T-helper 1 cell (primary cell): ENCODE measurements at places on chromosomes 1 and 21.

DNA sequence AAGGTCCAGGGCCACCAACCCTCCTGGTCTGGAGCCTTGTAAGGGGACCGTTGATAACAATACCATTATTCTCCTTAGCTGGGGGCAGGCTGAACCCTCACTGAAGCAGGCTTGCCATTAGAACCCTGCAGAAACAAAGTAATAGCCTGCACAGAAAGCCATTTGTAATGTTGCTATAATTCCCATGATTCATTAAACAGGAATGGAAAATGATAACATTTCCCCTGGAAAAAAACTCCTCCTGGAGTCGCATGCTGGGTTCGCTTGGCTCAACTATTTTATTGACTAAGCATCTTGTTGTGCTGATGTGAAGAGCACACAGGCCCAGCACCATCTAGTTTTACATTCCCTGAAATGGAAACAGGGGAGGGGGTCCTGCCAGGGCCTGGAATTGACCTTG, 155.6 kb upstream of the CSF3R start:
- DNase-seq, result no peak

DNA sequence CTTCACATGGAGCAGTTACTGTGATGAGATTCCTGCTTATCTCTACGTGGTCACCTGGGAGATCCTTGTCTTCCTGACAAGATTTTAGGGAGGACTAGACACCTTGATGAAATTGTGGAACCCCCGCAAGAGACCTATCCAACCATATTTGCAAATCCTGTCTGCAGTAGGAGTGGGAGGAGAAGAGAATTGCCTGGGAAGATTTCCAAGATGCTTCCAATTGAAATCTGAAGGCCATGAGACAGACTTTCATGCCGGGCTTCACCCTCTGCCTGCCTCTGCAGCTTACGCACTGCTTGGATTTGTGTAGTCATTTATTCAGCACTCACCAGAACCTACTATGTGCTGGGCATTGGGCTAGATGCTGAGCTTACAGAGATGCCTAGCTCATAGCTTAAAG, 106.6 kb downstream of the OMA1 start:
- no peak for DNase-seq

DNA sequence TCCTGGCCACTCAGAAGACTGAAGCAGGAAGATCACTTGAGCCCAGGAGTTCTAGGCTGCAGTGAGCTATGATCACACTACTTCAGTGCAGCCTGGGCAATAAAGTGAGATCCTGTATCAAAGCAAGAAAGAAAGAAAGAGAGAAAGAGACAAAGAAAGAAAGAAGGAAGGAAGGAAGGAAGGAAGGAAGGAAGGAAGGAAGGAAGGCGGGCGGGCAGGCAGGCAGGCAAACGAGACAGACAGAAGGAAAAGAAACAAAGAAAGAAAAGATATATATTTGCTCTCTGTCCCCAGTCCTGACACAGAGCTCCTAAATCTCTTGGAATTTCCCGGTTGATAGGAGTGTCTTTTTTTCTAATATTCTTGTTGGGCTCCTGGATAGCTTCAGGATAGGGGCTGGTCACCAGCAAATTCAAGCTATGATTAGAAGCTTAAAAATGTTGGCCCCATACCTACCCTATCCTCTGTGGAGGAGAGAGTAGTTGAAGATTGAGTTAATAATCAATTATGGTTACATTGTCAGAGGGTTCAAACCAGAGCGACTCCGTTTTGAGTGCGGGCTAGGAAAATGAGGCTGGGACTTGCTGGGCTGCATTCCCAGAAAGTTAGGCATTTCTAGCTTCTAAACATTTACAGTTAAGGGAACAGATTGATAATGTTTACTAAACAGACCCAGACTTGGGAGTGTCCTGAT, 3.3 kb upstream of the MIGA1 start:
- no peak for DNase-seq

DNA sequence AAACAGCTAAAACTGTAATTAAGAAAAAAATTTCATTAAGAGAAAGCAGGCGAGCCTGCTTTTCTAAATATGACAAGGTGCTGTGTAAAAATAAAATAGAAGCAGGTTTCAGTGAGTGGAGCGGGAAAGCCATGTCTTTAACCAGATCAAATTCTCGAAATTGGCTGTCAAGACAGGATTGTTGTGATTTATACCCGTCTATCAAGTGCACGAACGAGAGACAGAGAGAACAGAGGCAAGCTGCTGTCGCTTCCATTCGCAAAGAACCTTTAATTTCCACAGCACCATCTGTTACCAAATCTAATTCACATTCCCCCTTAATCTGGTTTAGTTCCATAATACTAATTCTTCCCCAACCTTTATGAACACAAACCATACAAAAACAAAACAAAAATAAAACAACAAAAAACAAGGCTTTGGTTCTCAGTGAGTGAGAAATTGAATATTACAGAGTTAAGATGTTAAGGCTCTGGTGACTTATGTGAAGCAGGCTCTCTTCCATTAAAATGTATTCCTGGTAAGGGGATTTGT, 35.0 kb downstream of the ESRRG start:
- no peak for DNase-seq

GRCh38 chr1:220925707-220926106, 46.5 kb downstream of the HLX start:
- DNase-seq, result no peak

DNA sequence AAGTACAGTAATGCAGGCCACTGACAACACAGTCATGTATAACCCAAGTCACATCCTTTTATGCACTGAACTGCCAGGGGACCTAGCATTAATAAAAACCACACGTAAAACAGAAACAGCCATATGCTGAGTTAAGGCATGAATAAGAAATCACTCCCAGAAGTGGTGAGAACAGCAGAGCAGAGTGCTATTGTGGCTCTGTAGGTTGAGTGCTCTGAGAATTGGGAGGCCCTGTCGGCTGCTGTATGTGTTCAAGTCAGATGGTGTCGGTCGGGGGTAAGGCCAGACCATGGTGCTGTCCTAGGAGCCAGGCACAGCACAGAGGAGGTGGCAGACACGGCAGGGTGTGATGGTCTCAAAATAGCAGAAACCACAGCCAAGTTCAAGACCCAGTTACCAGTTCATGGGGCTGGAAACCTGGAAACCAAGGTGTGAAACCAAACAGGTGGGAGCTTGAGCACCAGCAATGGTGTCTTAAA, 126.6 kb upstream of the COA6 start:
- no peak for DNase-seq

- DNase-seq, result no peak
Observed at GRCh38 chr1:25580927-25581326, 35.7 kb upstream of the MAN1C1 start.

DNA sequence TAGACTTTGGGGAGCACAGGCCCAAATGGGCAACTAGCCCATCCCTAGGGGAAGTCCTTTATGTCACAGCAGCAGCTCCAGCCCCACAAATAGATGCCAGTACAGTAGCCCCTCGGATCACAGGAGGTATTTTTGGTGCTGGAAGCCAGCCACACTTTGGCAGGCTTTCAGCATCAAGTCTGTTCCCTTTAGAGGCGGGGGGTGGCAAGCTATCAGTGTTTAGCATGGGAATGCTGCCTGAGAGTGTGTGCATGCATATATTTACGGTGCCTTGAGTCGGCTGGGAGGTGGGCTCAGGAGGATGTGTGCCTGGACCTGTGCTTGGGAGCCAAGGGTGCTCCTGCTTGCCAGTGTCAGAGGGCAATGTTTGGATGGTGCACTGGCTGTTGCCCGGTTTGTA, 3.5 kb upstream of the PLXNA2 start:
- no peak for DNase-seq

GRCh38 chr21:26659182-26659581, 86.1 kb upstream of the CYYR1 start:
- DNase-seq, result no peak

- DNase-seq, result no peak
Observed at GRCh38 chr1:192801451-192801850, 7.4 kb upstream of the RGS2 start.

- no peak for DNase-seq
Observed at GRCh38 chr1:230542681-230543080, 99.6 kb upstream of the COG2 start.

GRCh38 chr1:102852613-102853012, 255.7 kb downstream of the COL11A1 start:
- no peak for DNase-seq
